ENCODE measurements at places on chromosomes 3 and 15.

DNA sequence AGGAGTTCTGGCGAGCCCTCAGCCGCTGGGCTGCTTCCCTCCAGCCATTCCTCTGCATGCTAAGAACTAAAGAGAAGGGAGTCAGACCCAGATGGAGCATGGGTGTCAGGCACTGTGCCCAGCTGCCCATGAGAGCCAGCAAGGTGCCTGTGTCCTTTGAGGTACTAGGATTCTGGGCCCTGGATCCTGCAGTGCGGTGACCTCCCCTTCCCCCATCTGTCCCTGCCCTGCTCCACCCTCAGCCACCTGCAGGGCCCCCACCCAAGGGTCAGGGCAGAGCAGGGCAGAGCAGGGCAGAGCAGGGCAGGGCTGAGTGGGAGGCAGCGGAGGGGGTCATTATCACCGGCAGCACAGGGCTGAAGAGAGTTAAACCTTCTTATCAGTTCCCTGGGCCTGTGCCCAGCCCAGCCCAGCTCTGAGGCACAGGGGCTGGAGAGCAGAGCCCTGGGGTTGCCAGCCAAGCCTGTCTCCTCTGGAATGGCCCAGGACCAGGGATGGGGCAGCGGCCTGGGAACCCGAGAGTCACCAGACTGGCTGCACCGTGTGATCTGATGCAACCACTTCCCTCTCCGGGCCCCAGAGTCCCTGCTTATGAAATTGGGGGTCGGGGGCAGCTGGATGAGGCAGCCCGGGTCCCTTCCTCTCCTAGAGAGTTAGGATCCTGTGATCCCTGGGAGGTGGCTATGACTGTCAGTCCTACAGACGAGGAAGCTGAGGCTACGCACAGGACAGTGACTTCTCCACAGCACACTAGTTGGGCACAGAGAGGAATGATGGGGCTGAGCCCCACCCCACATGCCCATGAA, 17.3 kb downstream of the ZDHHC19 start:
- DNase-seq, result no peak

GRCh38 chr15:27579738-27580137, 519.4 kb downstream of the OCA2 start:
- no peak for DNase-seq

DNA sequence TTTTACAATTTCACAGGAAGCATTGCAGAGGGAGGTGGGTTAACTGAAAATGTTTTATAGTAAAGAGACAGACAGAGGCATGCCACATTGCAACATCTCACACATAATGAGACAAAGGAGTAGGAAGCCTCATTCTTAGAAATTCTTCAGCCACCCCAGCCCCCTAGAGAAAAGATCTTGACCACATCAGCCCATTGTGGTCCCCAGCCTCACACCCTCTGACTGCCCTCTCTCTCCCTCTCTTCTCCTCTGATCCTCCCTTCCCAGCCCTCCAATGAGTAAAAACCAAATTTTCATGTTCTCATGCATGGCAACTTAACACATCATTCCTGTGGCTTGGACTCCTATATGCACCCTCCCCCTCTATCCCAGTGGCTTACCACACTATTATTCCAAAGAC, 174.1 kb downstream of the UACA start:
- no peak for DNase-seq

- no peak for DNase-seq
Measured at GRCh38 chr3:174462916-174463315, 396.2 kb upstream of the NAALADL2 start.

DNA sequence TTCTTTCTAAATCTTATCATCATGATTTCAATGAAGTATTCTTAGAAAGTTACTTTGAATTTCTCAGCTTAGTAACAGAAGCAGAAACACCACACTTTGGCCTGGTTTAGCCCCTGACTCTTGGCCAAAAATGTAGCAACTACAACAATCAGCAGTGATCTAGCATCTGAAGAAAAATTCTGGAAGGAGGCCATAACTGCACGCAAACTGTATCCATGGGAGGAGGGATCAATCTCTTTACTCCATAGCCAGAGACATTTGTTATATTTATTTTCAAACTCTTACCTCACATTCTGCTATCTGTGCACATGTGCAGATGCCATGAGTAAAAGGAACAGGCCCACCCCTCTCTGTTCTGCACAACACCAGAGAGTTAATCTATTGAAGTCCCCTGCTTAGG, 251.0 kb upstream of the P2RY1 start:
- DNase-seq, result no peak

GRCh38 chr15:64844576-64845145, 2.9 kb downstream of the PLEKHO2 start:
- no peak for DNase-seq

DNA sequence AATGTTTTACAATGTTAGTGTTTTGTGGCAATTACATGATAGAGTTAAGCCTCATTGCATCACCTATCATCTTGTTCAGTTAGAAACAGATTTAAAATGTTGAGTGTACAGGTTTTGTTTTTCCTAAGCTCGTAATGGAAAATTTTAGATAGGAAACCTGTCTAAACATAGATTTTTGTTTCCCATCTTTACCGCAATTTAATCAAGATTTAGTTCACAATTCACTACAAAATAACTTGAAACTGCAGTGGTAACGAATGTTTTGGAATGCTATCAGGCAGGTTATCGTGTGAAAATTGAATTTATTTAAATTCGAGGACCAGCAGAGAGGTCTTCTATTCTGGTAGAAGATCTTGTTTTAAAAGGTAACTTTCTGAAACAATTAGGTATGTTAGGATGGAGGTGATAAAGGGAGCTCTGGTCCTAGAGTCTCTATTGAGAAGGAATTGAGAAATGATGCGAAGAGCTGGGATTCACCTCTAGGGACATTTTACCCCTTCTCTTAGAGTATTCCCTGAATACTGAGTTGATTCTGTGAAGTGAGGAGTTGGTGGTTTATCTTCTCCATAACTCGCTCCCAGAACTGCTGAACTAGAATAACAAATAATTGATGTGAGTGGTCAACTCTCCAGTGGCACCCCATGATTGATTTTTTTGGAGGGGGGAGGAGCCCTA, 1.4 kb downstream of the DOCK3 start:
- DNase-seq, result no peak

GRCh38 chr15:100350434-100351226, 8.9 kb upstream of the ADAMTS17 start:
- no peak for DNase-seq

DNA sequence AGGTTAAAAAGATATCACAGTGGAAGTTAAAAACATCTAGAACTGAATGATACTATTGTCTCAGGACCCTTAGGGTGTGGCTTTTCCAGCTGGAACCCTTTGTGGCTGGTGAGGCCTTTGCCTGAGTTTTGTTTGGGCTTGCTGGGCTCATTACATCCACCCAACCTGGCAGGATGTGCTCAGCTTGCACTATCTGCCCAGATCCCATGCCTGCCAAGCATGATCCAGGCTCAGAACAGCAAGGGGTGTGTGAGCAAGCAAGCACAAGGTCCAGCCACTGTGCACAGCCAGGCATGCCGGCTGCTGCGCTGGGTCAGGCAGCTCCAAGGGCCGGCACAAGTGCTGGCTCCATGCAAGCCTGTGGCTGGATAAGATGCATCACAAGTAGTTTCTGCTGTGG, 512.7 kb upstream of the CDIN1 start:
- DNase-seq, result no peak

- DNase-seq, result no peak
Measured at GRCh38 chr3:184679056-184679816, 32.6 kb downstream of the MAGEF1 start.

DNA sequence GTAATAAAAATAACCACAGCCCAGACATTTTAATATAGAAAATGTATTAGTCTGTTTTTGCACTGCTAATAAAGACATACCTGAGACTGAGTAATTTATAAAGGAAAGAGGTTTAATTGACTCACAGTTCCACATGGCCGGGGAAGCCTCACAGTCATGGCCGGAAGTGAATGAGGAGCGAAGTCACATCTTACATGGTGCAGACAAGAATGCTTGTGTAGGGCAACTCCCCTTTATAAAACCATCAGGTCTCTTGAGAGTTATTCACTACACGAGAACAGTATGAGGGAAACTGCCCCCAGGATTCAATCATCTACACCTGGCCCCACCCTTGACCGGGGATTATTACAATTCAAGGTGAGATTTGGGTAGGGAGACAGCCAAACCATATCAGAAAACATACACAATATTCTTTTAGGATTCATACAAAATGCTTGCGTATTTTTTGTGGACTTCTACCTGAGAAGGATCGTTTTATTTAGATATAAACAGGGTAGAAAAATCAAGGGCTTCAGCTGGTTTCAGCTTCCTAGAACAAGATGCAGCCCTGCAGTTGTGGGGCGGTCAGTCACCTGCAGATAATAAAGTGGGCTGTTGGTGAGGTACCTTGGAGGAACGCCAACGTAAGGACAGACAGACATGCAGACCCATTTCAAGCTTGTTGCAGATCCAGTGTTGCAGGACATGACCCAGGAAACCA, 101.9 kb downstream of the TNIK start:
- no peak for DNase-seq

- peak; percentile 48 for DNase-seq
Measured at GRCh38 chr3:87260270-87260669, 16.1 kb downstream of the POU1F1 start.

- DNase-seq, result no peak
Measured at GRCh38 chr15:39429898-39430357, 151.0 kb upstream of the THBS1 start.

- no peak for DNase-seq
Measured at GRCh38 chr3:150348500-150348899, 59.6 kb upstream of the TSC22D2 start.

- DNase-seq, result no peak
Measured at GRCh38 chr3:111506435-111506834, 35.6 kb upstream of the CD96 start.

GRCh38 chr15:38674448-38674847, 109.8 kb upstream of the RASGRP1 start:
- DNase-seq, result no peak

DNA sequence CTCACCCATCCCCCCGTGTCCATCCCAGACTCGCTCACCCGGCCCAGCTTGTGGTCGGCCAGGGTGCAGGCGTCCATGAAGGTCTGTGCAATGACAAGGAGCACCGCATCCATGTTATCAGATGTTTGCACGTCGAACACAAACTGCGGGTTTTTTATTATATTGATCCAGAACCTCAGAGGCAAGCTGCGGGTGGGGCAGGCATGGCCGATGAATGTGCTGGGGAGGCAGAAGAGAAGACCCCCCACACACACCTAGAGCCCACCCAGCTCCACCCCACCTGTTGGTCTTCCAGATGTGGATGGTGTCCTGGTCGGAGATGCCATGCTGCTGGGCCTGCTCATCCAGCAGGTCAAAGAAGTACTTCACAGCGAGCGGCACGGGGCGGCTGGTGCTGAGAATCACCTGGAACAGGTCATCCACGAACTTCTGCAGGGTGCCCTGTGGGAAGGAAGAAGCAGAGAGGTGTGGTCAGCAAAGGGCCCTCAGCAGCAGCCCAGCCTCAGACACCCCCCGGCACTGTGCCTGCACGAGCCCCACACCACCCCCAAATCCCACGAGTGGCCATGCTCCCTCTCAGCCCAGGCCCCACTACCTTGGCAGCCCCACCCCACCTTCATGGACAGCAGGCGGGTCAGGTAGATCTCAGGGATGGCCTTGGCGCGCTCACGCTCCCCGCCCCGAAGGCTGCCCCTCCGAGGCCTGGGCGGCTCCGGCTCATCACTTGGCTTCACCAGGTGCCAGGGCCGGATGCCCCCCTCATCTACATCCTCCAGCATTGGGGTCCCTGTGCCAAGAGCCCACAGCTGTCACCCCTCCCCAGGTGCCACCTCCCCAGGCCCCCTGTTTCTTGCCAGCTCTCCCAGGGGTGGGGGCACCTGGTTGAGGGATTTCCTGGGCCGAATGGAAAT, 20.3 kb downstream of the PLXNB1 start:
- DNase-seq, result no peak

DNA sequence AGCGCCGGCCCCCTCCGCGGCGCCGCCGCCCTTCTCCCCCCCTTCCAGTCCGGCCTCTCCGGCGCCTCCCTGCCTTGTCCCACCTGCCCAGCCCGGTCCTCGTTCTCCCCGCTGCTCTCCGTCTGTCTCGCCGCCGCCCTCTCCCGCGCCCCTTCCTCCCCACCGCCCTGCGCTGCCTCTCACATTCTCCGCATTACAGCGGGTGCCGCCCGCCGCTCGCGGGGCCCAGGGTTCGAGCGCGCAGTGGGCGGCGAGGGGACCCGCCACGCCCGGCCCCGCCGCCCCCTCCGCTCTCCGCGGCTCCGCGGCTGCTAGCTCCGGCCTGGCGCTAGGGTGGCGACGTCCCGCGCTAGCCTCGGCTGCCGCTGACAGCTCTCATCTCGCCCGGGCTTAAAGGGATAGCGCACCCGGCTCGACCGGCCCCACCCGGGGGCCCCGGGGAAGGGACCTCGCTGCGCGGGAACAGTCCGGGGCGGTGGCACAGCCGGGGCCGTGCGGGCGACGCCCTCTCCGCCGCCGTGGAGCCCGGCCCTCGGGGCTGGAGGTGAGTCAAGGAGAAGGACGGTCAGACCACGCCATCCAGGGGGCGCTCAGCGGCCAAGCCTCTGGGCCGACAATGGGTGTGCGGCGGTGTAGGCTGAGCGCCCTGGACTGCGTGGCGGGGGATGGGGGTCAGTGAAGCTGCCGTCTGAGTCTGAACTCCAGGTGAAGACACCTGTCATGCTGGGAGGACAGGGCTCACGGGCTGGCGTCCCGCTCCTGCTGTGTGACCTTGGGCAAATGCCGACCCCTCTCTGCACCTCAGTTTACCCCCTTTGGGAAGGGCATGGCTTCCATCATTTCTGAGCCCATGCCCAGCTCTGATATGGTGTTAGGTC, 187.4 kb upstream of the LINGO1 start:
- no peak for DNase-seq

DNA sequence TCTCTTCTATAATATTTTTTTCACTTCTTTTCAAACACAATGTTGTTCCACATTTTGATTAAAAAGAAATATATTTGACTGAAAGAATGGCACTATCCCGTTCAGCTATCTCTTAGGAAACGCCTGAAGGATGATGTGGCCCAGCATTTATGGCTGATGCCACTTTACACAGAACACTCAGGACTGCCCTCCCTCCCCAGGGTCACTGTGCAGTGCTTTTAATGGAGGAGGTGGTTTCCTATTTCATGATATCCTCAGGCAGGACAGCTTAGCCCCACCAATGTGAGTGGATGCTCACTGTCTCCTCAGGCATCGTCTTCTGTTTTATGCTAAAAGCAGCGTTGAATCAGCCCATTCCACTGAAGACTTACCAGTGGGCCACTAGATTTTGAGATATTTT, 135.9 kb downstream of the KCNAB1 start:
- no peak for DNase-seq

GRCh38 chr3:78143000-78143399, 1103.1 kb downstream of the ROBO2 start:
- no peak for DNase-seq

DNA sequence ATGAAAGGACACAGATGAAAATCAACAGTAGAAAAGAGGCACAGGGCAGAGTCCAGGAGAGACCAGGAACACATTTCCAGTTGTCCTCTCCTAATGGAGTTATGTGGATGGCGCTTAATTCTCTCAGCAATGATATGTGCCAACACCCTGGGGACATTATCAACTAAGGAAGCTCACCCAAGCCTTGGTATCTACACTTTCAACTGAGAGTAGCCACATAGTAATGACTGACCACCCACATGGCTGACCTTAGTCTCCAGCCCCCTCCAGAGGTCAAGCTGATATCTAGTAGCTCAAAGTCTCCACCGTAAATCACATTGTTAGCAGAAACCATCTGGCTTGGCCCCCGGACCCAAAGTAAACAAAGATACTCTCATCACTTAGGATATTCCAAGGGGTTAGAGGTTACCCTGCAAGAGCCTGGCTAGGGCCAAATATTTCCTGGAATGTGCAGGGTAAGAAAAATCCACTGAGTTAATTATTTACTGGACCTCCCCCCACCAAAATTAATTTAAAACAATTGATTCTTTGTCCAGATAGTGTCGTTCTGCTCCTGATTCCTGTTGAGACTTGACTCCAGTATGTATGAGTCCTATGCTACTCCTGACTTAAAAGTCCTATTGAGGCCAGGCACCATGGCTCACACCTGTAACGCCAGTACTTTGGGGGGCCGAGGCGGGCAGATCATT, 24.8 kb downstream of the GABRR3 start:
- DNase-seq, result no peak

Data from stimulated activated CD4-positive, alpha-beta T cell treated with anti-CD3 and anti-CD28 coated beads, Interleukin-4, amount 100 ng/mL, for 24 hours (primary cell).